ENCODE measurements at places on chromosomes 13 and 19.

DNA sequence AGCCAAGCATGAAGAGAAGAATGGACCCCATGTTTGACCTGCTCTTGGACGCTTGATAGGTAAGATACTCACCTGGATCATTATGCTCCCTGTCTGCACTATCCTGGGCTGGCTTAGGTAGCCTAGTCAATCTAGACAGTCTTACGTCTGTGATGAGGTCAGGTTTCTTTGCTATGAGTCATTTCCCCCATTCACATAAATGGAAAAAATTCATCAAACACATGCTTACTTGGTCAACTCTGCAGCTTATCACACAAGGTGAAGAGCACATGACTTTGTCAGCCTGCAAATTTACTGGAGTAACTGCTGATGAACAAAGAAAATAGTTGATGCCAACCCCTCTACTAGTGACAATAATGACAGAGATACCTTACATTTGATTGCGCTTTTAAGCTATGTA is 170.0 kb downstream of the NUFIP1 start:
- H3K36me3 ChIP-seq = no peaks in the 10 kb centered on the region
- H3K4me1 ChIP-seq = no peaks in the 10 kb centered on the region
- no peak overlapping the region for H3K4me3 ChIP-seq
- no peaks in the 10 kb centered on the region for H3K27me3 ChIP-seq
- no peak overlapping the region for H3K27ac ChIP-seq
- no peak for DNase-seq

- no peaks in the 10 kb centered on the region for H3K4me1 ChIP-seq
- no peaks in the 10 kb centered on the region for H3K36me3 ChIP-seq
- H3K27me3 ChIP-seq = no peaks in the 10 kb centered on the region
- H3K4me3 ChIP-seq = no peak overlapping the region
Observed at GRCh38 chr19:48396824-48397176, 3.3 kb downstream of the GRIN2D start.

DNA sequence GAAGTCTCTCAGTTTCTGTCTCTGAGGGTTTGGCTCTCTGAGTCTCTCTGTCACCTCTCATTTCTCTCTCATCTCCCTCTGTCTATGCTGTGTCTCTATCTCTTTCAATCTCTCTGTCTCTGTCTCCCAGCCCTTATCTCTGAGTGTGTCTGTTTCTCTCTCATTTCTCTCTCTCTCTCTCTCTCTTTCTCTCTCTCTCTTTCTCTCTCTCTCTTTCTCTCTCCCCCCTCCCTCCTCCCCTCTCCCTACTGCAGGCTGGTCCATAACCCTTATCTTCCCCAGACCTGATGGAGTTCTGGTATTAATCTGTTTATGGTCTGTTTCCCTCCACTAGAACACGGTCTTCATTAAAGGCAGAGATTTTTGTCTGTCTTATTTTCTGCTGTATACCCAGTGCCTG is 1.3 kb upstream of the PVR start:
- H3K27me3 ChIP-seq = no peaks in the 10 kb centered on the region
- H3K27ac ChIP-seq = no peak overlapping the region
- H3K4me3 ChIP-seq = no peak overlapping the region
- peaks cover 34% of the 10 kb centered on the region for H3K4me1 ChIP-seq
- no peak for DNase-seq

- DNase-seq = peak; percentile 71
- no peaks in the 10 kb centered on the region for H3K36me3 ChIP-seq
- no peaks in the 10 kb centered on the region for H3K27me3 ChIP-seq
- H3K4me3 ChIP-seq = peak overlapping the region; percentile 85
- peaks cover 23% of the 10 kb centered on the region for H3K4me1 ChIP-seq
Observed at GRCh38 chr13:95677564-95678266, 776 bp downstream of the DNAJC3 start.

DNA sequence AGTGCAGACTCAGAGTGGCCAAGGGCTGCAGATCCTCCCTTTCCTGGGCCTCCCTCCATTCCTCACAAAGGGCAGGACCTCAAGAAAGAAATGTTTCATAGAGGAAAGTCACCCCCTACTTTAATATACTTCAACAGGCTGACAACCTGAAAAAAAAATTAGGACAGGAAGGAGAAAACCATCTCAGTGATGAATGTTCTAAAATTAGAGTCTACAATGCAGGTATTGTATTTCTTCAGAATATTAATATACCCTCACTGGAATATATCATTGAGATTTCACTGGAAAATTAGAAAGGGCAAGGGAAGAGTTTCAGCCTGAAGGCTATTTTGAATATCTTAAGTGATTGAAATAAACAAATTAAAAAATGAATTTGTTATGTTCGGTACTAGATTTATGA is 176.9 kb downstream of the DNAJC15 start:
- no peaks in the 10 kb centered on the region for H3K27me3 ChIP-seq
- no peaks in the 10 kb centered on the region for H3K4me1 ChIP-seq
- H3K27ac ChIP-seq = no peak overlapping the region
- no peak overlapping the region for H3K4me3 ChIP-seq
- DNase-seq = no peak
- no peaks in the 10 kb centered on the region for H3K36me3 ChIP-seq

DNA sequence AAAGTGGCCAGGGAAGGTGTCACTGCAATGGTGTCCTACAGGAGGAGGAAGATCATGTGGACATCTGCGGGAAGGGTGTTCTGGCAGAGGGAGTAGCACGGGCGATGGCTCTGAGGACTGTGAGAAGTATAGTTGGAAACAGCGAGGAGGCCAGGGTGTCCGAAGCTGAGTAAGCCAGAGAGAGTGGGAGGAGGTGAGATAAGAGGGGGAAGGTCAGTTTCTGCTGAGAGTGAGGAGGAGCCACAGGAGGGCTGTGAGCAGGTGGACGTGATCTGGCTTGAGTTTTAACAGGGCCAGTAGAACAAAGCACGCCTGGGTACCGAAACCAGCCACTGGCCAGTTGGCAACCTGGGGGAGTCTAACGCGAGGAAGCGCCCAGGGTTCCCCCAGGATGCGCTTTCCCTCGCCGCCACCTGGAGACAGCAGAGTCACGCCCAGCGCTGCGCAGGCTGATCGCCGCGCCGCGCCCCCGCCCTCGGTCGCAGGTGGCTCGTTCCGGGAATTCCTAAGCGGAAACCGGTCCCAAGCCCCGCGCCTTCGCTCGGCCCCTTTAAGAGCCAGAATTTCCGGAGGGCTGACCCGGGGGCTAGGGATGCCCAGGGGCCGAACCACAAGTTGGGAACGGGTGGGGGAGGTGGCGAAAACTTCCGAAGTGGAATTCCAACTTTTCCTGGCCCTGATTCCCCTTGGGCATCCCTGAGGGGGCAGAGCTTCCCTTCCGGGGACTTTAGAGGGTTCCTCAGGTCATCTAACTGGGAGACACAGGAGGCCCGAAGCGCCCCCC is 1.1 kb upstream of the LSR start:
- H3K4me1 ChIP-seq = no peaks in the 10 kb centered on the region
- DNase-seq = peak; percentile 94
- H3K36me3 ChIP-seq = peaks cover 1% of the 10 kb centered on the region
- H3K4me3 ChIP-seq = peak overlapping the region; percentile 88
- no peaks in the 10 kb centered on the region for H3K27me3 ChIP-seq

DNA sequence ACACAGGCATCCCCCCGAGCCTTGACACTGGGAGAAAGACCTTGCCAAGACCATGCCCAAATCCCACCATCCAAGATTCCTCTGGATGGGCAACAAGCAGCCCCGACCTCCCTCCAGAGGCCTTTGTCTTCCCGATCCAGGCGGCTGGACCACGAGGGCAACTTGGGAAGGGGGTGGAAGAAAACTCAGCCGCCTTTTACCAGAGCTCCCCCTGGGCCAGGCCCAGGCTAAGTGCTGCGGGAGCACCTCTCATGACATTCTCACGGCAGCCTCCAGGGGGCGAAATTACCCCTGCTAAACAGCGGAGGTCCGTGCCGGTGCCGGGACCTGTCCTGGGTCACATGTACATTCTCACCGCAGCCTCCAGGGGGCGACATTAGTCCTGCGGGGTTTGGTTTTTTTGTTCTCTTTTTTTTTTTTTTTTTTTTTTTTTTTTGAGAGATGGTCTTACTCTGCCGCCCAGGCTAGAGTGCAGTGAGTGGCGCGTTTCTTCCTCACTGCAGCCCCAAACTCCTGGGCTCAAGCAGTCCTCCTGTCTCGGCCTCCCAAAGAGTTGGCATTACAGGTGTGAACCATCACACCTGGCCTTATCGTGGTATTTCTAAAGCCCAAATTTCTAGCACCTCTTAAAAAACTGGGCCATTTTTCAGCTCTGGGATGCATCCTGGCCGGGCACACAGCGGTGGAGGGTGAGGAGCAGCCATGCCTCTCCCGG is 2.1 kb upstream of the RSPH6A start:
- H3K27me3 ChIP-seq = no peaks in the 10 kb centered on the region
- DNase-seq = peak; percentile 94
- H3K4me1 ChIP-seq = no peaks in the 10 kb centered on the region
- no peaks in the 10 kb centered on the region for H3K36me3 ChIP-seq

DNA sequence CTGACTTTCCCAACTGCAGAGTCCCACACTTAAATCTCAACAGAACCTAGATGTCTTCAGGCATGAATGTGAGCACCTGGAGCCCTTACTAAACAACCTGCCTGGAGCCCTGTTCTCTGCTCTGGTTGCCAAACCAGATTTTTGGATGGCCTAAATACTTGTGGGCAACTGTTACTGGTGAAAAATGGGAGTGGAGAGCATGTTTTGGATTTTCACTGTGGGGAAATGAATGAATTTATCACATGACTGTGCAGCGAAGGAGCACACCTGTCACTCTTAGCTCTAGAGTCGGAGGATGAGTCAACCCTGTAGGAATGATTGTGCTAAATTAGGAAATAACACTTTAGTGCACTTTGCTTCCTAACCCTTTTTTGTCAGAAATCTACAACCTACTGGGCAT is 30.3 kb downstream of the SHISA2 start:
- H3K27me3 ChIP-seq = no peaks in the 10 kb centered on the region
- H3K4me3 ChIP-seq = no peak overlapping the region
- H3K36me3 ChIP-seq = no peaks in the 10 kb centered on the region
- no peaks in the 10 kb centered on the region for H3K4me1 ChIP-seq
- no peak overlapping the region for H3K27ac ChIP-seq

- H3K4me3 ChIP-seq = no peak overlapping the region
- H3K36me3 ChIP-seq = no peaks in the 10 kb centered on the region
- H3K4me1 ChIP-seq = no peaks in the 10 kb centered on the region
Observed at GRCh38 chr13:37889820-37890219, 20.2 kb upstream of the TRPC4 start.

DNA sequence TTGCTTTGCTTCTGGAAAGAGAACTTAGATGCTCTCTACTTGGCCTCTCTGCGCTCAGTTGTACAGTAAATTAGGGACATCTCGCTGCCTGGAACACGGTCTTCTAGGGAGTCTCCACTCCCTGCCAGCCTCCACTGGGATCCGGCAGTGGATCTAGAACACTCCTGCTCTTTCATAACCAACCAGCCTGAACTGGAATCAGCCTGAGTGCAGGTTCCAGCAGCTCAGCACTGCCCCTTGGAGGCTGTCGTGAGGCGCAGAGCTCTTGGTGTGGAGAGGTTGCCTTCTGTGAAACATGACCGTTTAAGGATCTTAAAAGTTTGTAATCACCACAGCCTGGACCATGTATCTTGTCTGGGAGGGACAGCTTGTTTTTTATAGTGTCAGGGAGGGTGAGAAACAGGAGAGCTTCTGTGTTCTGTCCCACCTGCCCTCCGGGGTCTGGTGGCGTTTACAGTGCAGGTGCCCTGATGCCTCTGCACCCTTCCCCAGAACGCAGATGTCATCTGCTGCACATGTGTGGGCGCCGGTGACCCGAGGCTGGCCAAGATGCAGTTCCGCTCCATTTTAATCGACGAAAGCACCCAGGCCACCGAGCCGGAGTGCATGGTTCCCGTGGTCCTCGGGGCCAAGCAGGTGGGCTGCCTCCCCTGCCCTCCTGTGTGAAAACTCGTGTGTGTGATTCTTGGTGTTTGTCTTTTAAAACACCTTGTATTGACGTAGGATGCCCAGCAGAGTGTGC is 24.8 kb downstream of the UPF1 start:
- no peak overlapping the region for H3K27ac ChIP-seq
- no peak overlapping the region for H3K4me3 ChIP-seq
- peaks cover 99% of the 10 kb centered on the region for H3K36me3 ChIP-seq
- no peaks in the 10 kb centered on the region for H3K27me3 ChIP-seq

GRCh38 chr13:96575423-96576320 is 418.6 kb downstream of the OXGR1 start:
- no peak for DNase-seq
- H3K27me3 ChIP-seq = no peaks in the 10 kb centered on the region
- H3K36me3 ChIP-seq = no peaks in the 10 kb centered on the region
- H3K27ac ChIP-seq = no peak overlapping the region
- no peaks in the 10 kb centered on the region for H3K4me1 ChIP-seq
- no peak overlapping the region for H3K4me3 ChIP-seq

DNA sequence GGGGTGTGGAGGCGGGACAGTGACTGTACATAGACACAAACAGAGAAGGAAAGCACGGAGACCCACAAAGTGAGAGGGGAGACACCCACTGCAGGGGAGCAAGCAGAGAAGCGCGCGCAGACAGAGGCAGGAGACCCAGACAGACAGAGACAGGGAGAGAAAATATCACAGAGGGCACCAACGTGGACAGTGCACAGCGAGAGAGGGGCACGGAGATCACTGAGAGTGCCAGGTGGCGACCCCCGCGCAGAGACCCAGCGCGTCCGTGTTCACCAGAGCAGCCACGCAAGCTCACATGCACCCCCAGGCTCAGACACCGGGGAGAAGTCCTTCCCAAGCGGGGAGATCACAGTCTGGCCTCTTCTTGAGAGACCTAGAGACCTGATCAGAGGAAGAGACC is 1.4 kb upstream of the CACNG7 start:
- DNase-seq = no peak
- H3K36me3 ChIP-seq = no peaks in the 10 kb centered on the region
- no peaks in the 10 kb centered on the region for H3K4me1 ChIP-seq
- peaks cover 27% of the 10 kb centered on the region for H3K27me3 ChIP-seq
- no peak overlapping the region for H3K4me3 ChIP-seq
- H3K27ac ChIP-seq = no peak overlapping the region

- H3K4me3 ChIP-seq = no peak overlapping the region
- no peaks in the 10 kb centered on the region for H3K27me3 ChIP-seq
- DNase-seq = no peak
- H3K4me1 ChIP-seq = no peaks in the 10 kb centered on the region
- no peaks in the 10 kb centered on the region for H3K36me3 ChIP-seq
Observed at GRCh38 chr19:53034948-53035675, 9.4 kb upstream of the ERVV-2 start.

- no peaks in the 10 kb centered on the region for H3K27me3 ChIP-seq
- no peaks in the 10 kb centered on the region for H3K4me1 ChIP-seq
- DNase-seq = no peak
Observed at GRCh38 chr13:79933389-79933788, 407.5 kb downstream of the SPRY2 start.

Data from right lobe of liver (tissue), 6 donors.